ENCODE measurements at places on chromosomes 13 and 19.

DNA sequence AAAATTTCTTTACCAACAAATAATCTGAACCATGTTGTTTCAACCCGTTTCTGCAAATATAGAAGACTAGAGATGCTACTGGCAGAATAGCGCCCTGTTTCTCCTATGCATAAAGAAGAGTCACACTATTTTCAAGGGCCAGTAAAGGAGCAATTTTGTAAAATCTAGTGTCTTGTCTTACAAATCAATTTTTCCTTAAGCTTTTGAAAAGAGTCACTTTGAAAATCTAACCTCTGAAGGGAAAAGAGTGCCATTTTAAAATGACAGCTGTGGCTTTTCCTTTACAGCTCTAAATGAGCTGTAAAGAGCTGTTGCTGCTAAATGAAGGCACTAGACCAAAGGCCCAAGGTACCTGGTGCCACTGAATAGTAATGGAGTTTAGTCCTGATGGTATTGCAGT is 16.9 kb upstream of the GTF2F2 start:
- DNase-seq: no peak

GRCh38 chr19:944171-944567 is 18.3 kb downstream of the ARID3A start:
- DNase-seq: peak; percentile 39

DNA sequence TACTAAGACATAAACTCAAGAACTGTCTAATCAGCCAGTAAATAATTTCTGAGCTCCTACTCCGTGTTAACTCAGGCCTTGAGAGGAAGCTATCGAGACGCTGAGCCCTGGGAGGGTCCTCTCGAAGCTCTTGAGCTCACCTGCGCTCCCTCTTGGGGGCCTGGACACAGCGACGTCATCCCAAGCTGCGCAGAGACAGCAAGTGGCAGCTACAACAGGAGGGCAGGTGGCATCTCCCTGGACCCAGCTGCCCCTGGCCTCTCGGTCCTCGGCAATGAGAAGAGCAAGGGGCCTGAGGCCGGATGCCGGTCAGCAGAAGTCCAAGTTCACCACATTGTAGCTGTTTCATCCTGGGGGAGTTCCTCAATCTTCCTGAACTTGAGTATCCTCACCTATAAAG is 30.5 kb upstream of the TUBGCP3 start:
- no peak for DNase-seq

- peak; percentile 36 for DNase-seq
Measured at GRCh38 chr13:66586489-66586888, 643.6 kb downstream of the PCDH9 start.

GRCh38 chr13:59413126-59413525 is 750.6 kb downstream of the DIAPH3 start:
- no peak for DNase-seq

GRCh38 chr13:29925457-29926097 is 75.2 kb upstream of the UBL3 start:
- DNase-seq: peak; percentile 84

DNA sequence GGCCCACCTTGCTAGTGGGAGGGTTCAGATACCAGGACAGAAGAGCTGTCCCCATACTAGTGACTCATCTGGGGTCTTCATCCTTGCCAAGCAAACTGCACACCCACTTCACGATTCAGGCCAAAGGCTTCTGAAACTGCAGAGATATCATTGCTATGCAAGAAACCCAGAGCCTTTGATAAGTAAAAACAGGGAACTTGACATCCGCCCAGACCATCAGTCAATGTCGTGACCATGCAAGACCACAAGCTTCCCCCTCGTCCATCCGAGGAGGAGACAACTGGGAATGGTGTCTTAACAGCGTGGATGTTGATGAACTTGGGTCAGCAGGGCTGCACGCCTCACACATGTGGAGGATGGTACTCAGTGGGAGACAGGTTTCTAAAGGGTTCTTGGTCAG is 58.0 kb downstream of the ABCC4 start:
- no peak for DNase-seq

- DNase-seq: no peak
Measured at GRCh38 chr13:40456397-40456953, 210.0 kb downstream of the FOXO1 start.

- DNase-seq: no peak
Measured at GRCh38 chr19:46915386-46915785, 54.6 kb downstream of the ARHGAP35 start.

- no peak for DNase-seq
Measured at GRCh38 chr19:56158170-56158757, 17.2 kb downstream of the ZNF444 start.
